ENCODE measurements at places on chromosomes 2 and 18. TPM values are rescaled to one million over a fixed set of nuclear protein-coding genes. Genes with fewer than 3 reads are reported as not detected.

Gene ANKRD30BL
- not detected for polyA plus RNA-seq

Gene TRIM43
- polyA plus RNA-seq: not detected

Gene KYNU
- 131 TPM for polyA plus RNA-seq

Gene NAGK
- 546 TPM for polyA plus RNA-seq

Gene GALNT5
- polyA plus RNA-seq: not detected

Gene RIT2
- not detected for polyA plus RNA-seq

DNA sequence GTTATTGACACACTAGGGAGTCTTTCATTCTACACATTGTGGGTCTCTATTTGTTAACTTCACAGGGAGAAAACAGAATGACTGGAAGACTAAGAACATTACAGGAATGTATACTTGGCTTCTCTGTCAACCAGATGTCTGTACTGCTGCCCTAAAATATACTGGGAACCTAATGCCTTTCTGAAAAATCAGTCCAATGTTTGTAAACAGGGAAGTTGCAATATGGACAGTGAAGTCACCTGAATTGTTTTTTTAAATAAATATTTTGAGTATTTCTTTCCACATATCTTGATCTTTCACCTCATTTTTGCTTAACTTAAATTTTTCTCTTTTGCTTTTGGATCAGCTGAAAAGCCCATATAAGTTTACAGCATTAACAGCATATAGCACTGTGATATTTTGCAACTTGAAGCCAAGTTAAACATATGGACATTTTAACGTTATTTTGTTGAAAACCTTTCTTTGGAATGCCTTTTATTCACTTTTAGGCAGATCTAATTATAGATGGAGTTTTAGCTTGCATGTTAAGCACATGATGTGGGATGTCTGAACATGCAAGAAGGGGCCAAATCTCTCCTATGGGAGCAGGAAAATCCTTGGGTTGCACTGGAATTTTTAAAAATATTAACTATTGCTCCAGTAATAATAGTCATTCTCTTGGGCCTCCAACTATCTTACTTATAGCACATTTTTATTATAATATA is 137.7 kb upstream of the TWIST2 start:
- no peak for DNase-seq

GRCh38 chr2:165122521-165122920 is 81.3 kb downstream of the SCN3A start:
- DNase-seq: no peak

DNA sequence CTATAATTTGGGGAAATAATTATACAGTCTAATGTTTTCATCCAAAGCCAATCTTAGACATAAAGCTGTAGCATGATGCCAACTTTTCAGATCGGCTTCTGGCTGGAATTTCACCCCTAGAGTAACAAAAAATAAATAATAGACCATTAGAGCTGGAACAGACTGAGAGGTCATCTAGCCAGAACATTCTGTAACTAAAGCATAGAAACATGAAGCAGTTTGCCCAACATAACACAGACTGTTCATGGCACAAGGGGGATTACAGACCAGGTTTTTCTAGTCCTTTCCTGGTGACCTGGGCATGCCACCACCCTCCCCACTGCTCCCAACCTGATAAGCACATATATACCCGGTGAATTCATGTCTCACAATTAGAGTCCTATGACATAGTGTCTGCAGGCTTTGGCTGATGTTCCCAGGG is 116.4 kb upstream of the PPP1CB start:
- DNase-seq: no peak

DNA sequence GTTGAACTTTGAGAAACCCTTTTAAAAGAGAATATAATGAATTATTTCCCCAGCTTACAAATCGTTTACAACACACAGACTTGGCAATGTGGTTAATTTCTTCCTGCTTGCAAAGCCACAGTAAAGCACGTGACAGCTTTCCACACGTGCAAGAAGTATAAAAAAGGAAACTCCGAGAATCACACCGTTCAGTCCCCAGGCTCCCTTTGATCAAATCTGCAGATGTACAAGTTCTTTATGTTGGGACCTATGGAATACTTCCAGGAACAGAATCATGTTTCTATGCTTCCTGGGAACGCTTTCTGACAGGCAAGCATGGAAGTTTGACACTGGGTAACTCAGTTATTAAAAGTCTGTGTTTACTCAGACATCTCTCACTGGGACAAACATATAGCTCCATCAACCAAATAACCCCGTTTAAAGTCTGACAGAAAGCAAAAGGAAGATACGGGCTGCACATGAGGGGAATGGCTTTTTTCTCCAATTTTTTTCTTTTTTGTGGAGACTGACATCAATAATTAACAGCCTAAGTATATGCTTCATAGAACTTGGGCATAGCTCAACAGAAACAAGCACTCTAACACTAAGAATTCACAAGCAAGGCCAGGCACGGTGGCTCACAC is 134.8 kb downstream of the EIPR1 start:
- peak; percentile 37 for DNase-seq

- DNase-seq: no peak
Measured at GRCh38 chr2:158464426-158465281, 7.9 kb downstream of the PKP4 start.

GRCh38 chr2:132422736-132423135 is 6.1 kb downstream of the GPR39 start:
- DNase-seq: no peak

DNA sequence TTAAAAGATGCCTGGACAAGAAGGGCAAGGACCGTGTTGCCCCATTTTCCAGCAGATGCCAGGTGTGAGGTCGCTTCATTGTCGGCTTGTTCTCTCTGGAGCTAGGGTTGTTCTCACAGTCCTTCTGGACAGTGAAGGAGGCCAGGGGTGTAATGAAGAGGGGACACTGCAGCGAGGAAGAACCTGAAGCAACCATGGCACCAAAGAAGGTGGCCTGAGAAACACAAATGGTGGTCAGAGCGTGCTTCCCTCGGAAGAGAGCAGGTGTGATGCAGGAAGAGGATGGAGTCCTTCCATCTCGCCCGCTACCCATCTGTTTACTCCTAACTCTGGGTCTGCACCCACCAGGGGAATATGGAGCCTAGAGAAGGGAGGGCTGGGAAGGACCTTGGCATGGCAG is 50.3 kb upstream of the TWIST2 start:
- DNase-seq: no peak

- DNase-seq: peak; percentile 32
Measured at GRCh38 chr2:160565099-160565845, 71.7 kb upstream of the RBMS1 start.

DNA sequence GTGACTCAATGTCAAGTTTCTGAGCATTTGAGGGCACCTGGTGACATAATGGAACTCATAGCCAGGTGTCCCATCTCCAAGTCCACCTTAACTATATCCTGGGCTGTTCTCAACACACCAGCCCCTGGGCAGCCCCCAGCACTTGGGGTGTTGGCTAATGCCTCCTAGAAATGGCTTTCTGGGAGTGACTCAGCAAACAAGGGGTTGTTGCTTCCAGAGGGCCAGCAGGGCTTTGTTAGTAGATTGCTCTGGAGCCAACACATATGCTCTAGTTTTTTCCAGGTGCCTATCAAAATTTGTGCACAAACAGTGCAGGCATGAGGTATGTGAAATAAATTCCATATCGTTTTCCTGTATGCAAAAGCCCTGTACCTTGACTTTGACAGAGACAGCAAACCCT is 448.4 kb downstream of the SLC4A3 start:
- no peak for DNase-seq

GRCh38 chr2:128487650-128488387 is 169.2 kb upstream of the HS6ST1 start:
- no peak for DNase-seq

GRCh38 chr18:2847317-2848246 is 776 bp downstream of the EMILIN2 start:
- peak; percentile 41 for DNase-seq

GRCh38 chr18:60197671-60198462 is 174.7 kb downstream of the MC4R start:
- DNase-seq: no peak

DNA sequence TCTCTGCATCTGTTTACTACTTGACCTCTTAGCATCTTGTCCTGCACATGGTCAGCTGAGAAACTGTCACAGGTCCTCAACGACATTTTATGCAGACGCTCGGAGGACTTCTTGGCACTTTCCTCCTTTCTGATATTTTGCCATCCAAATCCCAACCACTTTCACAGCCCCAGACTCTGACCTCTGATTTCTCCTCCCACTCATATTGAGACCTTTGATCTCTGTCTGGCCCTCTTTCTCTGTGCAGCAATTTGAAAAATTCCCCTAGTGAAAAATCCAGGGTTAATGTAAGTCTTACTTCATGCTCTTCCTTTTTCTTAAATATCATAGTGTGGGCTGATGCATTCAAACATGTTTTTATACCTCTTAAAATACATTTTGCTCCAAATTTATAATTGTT is 273.8 kb downstream of the CCDC102B start:
- no peak for DNase-seq

GRCh38 chr18:77366720-77367641 is 117.3 kb downstream of the GALR1 start:
- no peak for DNase-seq

DNA sequence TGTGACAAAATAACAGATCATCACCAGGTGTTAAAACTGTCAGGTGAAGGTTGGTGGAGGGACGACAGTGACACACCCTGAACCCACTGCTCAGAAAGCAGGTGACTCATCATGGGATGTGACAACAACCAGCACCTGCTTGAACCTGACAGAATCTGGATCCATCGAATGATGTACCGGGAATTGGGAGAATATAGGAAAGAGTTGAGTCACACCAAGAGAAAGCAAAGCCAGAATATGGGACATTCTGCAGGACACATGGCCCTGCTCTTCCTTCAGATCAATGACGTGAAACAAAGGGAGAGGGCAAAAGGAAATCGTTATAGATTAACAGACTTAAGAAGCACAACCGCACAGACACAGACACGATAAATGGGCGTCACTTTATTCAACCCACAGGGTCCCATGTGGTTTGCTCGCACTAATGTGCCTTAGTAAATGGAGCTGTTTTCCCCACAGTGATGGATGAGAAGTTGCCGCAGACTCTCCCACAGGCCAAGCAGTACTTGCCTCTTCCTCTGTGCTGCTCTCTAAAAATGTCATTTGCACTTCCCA is 100.1 kb downstream of the CRACDL start:
- DNase-seq: no peak

- no peak for DNase-seq
Measured at GRCh38 chr2:190255676-190256075, 64.0 kb downstream of the HIBCH start.

GRCh38 chr2:30272761-30273573 is 41.6 kb downstream of the LBH start:
- DNase-seq: no peak
